ENCODE measurements at places on chromosomes 6 and 20.

DNA sequence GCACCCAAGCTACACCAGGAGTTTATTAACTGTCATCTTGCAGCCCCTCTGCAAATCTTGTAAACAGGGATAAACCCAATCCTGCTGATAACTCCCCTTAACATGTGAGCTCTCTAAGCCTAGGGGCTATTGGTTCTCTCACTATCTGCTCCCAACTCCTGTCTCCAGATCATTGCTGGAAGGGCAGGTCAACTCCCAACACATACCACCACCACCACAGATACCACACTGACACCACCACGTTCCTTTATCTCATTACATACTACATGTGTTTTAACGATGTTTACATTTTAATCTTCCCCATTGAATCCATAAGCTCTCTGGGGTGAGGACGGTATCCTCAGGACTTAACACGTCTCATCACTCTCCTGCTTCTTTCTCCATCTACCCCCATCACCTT, 51.8 kb downstream of the SIM1 start:
- no peak for DNase-seq

DNA sequence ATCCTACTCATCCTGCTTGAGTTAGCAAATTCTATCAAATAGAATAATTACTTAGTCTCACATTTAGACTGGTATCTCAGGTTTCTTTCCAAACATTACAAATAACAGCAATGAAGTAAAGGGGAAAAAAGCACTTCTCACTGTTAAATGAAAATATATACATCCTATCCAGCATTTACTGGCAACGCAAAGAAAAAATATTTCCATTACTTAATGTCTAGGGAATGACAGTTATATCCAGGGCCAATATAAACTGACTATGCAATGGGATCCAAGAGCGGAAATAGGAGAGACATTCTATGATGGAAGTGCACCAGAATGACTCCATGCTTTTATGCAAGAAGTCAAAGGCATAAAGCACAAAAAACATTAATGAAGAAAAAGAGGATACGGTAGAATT, 60.3 kb downstream of the ME1 start:
- DNase-seq, result no peak

DNA sequence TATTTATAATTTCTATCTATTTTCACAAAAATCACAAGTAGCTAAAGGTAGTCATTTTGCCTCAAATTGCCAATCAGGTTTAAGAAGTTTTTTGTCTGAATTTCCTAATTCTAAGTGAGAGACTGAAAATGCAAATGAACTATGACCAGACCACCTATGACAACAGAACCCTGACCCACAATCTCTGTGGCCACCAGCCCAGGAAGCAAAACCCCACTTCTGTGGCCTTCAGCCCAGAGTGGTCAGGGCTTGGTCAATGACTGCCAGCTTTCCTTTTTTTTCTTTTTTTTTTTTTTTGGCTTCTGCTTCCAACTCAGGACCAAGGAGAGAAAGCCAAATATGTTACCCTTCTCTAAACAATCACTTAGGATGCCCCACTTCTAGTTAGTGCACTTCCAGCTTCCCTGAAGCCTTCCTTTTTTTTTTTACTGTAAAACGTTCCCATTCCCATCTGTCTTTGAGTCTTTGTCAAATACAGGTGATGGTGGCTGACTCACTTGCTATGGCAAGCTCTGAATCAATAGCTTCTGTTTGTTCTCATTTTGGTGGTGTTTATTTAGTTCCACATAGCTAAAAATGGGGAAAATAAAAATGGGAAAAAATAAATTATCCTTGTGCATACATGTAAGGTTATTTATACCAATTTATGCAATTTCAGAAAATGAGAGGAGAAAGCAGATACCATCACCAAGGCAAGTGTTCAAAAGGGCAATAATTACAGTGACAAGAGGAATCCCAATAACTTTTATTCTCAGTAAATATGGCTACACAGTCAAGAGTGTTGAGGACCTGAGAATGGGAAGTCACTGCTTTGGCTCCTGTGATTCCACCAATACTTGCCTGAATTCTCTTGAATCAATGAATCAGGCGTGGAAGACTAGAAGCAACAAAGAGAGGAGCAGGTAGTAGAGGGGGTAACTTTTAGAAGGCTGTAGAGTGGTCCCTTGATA, 170.3 kb upstream of the PDE7B start:
- DNase-seq, result no peak

DNA sequence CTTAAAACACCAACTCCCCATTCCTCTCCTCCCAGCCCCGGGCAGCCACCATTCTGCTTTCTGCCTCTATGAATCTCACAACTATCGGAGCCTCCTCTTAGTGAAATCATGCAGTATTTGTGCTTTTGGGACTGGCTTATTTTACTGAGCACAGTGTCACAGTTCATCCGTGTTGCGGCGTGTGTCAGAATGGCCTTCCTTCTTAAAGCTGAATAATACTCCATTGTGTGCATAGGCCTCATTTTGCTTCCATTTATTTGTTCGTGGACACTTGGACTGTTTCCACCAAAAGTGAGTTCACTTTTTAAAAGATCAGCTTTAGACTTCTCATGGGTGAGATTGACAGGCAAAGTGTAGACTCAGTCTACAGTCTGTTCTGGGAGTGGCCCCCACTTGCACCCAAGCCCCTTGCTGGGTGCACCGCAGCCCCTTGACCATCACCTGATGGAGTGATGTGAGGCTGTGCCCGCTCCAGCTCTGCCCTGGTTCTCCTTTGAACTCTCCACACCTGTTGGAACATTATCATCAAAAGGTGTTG, 12.6 kb downstream of the DUSP22 start:
- DNase-seq, result no peak

DNA sequence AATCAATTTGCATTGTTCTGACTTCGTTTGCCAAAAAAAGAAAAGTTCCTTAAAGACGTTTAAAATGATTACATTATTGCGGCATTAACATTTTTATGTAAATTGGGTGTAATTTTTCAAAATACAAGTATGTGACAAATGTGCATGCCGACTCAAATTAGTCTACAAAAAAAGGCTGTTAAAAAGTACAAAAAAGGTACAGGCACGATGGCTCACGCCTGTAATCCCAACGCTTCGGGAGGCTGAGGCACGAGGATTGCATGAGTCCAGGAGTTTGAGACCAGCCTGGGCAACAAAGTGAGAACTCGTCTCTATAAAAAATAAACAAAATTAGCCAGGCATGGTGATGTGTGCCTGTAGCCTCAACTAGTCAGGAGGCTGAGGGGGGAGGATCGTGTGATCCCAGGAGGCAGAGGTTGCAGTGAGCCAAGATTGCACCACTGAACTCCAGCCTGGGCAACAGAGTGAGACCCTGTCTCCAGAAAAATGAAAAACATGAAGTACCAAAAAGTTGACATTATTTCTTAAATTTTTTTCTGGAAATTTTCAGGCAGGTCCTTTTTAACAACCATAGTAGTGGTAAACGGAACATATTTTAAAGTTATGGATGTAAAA, 90.2 kb downstream of the PTPN1 start:
- no peak for DNase-seq

GRCh38 chr6:100320686-100321085, 144.0 kb downstream of the SIM1 start:
- DNase-seq, result no peak

- DNase-seq, result no peak
These were observed 114.3 kb upstream of the SYNCRIP start for GRCh38 chr6:85756982-85757381.

DNA sequence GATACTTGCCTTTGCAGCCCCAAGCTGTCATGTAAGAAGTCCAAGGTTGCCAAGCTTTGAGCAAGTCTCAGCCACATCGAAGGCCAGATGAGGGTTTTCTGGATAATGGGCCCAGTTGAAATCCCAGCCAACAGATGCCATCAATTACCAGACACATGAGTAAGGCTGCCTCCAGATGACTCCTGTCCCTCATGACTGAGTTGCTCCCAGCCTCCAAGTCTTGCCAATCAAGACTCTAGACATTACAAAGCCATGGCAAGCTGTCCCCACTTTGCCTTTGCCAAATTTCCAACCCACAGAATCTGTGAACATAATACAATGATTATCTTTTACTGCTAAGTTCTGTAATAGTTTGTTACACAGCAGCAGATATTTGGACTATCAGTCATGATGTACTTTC, 76.8 kb upstream of the ARMC2 start:
- no peak for DNase-seq

DNA sequence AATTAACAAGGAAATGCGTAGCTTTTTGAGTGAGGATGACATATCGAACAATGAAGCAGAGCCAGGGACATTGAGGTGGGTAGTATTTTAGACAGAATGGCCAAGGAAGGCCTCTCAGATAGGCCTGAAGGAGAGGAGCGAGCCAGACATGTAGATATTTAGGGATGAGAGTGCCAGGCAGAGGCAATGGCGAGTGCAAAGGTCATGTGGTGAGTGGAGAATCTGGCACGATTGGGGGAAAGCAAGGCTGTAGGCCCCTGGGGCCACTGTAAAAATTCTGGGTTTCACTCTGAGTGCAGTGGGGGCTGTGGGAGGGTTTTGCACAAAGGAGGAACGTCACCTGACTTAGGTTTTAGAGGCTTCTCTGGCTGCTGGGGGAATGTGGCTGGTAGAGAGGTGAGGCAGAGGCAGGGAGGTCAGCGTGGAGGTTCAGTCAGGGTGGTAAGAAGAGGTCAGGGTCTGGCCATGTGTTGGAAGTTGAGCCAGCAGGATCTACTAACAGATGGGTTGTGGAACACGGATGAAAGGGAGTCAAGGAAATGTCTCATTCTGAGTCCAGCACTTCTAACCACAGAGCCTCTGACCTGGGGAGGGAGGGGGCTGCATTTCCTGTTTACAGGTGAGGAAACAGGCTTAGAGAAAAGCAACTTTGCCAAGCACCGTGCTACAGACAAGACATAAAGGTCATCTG, 11.3 kb downstream of the SIRPA start:
- no peak for DNase-seq

DNA sequence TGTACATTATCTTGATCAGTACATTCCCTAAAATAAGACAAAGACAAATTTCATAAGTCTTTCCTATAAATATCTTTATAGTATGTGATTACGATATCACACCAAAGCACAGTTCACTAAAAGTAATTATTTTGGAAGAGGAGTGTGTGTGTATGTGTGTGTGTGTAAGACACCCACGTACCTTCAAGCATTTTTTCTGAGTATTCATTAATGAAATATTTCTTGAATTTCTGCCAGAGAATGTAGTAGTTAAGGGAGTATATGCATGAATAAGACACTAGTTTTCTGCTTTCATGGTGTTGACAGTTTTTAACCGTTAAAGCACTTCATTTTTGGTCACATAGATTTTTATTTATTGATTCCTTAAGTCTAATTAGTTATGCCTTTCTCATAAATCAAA, 36.8 kb downstream of the MANEA start:
- DNase-seq, result no peak
